Amniotic stem cell (primary cell): ENCODE measurements at places on chromosomes 5 and 9.

- DNase-seq, result peak; percentile 23
Observed at GRCh38 chr9:121842612-121842978, 191.2 kb downstream of the DAB2IP start.

- no peak for DNase-seq
Observed at GRCh38 chr5:132839426-132840301, 9.2 kb upstream of the SHROOM1 start.

- no peak for DNase-seq
Observed at GRCh38 chr5:179762079-179762780, 29.6 kb downstream of the MAML1 start.

DNA sequence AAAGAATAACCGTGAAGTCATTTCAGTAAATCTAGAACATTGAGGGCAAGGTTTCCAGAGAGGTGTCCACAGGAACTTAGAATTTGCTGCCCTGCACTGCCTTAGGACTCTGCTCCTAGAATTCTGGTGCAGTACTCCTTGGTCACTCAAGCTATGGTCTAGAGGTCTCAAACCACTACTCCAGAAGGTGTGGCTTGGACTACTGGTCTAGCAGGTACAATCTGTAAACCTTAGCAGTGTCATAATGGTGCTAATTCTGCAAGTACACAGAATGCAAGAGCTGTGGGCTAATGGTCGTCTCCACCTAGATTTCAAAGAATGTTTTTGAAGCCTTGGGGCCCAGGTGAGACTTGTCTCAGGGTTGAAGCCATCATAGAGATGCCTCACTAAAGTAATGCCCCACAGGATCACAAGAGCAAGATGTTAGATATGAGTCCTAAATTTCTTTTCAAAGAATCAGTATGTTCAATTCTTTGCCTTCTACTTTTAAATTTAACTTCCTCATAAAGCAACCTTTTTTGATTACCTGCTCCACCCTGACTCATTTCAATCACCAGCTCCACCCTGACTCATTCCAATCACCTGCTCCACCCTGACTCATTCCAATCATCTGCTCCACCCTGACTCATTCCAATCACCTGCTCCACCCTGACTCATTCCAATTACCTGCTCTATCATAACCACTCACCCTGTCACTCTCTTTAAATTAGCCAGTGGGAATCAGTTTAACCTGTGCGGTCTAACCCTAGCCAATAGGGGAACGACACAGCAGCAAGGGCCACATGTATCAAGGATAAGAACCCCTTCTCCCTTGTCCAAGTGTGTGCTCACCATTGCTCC is 1111.8 kb upstream of the ACO1 start:
- DNase-seq, result no peak

GRCh38 chr9:107711542-107711941 is 222.0 kb upstream of the KLF4 start:
- DNase-seq, result peak; percentile 54

GRCh38 chr5:1249366-1250280 is 24.4 kb downstream of the SLC6A18 start:
- no peak for DNase-seq

- DNase-seq, result no peak
Observed at GRCh38 chr5:40601198-40601868, 78.4 kb upstream of the PTGER4 start.

DNA sequence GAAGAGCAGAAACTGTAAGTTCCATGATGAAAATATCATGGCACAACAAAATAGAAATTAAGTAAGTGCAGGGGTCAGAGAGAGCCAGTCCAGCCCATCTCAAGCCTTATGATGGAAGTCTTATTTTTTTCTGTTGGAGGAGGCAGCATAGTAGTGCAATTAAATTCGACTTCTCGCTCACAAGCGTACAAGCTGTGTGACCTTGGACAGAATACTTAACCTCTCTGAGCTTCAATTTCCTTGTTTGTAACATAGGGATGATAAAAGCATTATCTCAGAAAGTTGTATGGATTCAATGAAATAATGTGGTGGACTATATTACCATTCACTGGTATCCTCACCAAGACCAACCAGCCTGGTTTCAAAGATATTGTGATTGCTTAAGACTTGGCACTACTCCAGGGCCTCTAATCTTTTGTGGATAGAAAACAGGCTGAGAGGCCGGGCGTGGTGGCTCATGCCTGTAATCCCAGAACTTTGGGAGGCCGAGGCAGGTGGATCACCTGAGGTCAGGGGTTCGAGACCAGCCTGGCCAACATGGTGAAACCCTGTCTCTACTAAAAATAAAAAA is 26.8 kb upstream of the MVB12B start:
- no peak for DNase-seq

DNA sequence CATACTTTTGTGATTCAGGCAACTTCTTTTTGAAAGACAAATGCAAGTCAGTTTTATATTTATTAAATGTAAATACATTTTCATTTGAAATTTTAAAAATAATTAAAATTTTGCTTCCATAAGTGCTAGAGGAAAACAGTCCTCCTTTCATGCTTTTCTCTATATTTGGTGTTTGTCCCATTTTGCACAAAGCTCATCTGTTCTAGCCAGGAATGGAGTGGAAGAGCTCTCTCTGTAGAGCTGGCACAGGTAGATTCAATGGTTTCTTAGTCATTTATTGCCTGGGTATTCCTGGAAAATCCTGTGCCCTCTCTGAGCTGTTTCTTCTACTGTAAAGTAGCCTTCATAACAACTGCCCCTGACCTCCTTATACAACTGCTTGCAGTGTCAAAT is 267.6 kb upstream of the HAPLN1 start:
- no peak for DNase-seq

- no peak for DNase-seq
Observed at GRCh38 chr5:104998572-104998971, 1436.0 kb upstream of the NUDT12 start.

- no peak for DNase-seq
Observed at GRCh38 chr5:10860645-10861422, 99.8 kb upstream of the DAP start.

DNA sequence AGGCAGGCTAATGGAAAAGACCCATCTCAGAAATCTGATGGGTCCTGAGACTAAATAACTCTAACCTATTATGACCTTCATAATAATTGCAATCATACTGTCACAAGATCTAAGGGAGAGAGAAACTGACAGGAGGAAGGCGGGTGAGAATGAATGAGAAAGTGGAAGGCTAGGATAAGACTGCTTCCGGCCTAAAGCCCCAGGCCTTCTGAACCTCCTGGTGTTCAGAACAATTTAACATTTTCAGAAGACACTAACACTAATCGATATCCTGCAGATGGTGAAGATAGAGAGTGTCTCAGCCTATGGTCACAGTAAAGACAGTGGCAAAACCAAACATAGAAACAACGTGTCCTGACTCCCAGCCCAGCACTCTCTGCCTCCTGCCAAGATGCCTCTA is 1.2 kb downstream of the RPS14 start:
- no peak for DNase-seq

DNA sequence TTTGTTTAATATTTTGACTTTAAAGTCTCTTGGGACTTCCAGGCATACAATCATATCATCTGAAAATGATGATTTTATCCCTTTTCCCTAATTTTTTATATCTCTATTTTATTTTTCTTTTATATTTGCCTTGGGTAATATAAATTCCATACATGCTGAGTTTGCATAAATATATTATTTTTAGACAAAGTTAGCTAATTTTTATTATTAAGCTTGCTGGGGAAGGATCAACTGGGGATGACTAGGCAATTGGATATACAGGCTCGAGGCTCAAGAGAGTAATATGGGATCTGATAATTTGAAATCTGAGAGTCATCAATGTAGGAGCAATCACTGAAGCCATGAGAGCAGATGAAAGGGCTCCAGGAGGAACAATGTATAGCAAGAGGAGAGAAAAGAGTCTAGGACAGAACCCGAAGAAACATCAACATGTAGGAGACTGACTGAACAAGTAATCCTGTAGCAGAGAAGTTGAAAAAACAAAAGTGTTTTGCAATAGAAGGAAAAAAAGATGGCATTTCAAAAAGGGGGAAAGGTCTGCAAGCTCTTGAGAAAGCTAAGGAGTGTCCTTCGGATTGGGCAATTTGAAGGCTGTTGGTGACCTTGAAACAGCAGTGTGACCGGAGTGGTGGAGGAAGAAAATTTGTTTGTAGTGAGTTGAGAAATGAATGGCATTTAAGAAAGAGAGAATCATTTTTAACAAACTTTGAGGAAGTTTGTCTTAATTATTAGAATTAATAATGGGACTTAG is 17.0 kb upstream of the RHOBTB3 start:
- DNase-seq, result no peak

- DNase-seq, result no peak
Observed at GRCh38 chr9:112599732-112600131, 113.1 kb downstream of the KIAA1958 start.

DNA sequence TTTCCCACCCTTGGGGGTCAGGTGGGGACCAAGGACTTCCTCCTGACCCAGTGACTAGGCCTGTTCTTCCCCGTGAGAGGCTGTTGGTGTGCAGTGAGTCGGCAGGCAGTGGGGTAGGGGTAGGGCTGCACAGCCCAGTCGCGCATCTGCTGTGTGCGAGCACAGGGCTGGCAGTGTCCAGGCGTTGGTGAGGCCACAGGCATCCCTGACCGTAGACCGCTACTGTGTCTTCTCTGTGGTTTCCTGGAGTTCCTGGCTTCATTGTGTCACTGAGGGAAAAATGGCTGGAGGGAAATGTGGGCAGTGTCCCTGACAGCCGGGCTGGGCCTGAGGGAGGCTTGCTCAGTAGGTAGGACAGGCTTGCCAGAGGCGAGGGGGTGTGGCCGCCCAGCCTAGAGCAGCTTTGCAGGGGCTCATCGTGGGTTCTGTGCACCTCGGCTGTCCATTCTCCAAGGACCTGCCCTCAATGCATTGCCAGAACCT is 95.4 kb downstream of the CACNA1B start:
- DNase-seq, result no peak

GRCh38 chr5:80623999-80624398 is 30.5 kb upstream of the MSH3 start:
- no peak for DNase-seq

DNA sequence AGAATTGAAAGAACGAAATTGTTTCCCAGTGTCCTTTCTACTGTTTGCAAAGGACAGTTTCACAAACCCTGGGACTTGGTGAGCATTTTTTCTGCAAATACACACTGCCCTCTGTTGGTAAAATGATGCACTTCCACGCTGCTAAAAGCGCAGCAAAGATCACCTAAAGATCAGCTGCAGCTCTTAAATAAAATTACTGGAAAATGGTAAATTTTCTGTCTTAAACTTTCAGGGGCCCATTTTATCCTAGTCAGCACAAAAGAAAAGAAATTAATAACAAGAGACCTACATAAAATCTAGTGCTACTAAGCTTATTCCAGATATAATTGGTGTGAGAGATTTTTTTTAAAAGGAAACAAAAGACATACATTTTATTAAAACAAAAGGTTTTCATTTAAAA is 566.0 kb downstream of the CAAP1 start:
- peak; percentile 38 for DNase-seq

DNA sequence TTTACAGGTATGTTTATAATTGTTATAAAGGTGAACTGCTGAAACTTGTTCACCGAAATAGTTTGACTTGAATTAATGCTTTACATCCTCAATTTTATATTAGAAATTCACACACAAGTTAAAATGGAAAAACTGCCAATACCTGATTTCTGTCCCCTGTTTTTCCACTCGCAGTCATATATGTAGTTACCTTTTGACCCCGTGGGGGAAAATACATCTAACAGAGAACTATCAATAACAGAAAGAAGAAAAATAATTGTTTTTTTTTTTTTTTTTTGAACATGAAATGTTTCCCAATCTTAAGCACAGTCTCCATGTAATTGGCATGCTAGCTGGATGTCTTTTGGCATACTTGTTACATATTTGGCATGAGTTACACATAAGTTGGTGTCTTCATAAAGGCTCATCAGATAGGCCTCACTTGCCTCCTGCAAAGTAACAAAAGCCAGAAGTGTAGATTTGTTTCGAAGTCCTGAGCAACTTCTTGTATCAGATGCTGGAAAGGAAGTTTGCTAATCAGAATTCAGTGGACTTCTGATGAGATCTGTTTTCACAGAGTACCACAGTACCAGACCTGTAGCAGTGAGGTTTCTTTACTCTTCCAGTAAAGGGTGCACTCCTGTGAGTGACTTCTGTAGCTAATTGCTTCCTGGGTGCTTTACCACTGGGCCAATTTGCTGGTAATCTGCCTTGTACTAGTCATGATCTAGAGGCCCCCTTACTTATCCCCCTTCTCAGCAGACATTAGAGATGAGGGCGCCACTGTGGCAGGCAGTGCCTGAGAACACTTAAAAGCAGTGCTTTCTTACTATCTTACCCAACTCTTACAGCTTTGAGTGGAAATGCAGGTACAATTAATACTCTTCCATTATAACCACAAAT is 36.2 kb upstream of the CXXC5 start:
- DNase-seq, result no peak

DNA sequence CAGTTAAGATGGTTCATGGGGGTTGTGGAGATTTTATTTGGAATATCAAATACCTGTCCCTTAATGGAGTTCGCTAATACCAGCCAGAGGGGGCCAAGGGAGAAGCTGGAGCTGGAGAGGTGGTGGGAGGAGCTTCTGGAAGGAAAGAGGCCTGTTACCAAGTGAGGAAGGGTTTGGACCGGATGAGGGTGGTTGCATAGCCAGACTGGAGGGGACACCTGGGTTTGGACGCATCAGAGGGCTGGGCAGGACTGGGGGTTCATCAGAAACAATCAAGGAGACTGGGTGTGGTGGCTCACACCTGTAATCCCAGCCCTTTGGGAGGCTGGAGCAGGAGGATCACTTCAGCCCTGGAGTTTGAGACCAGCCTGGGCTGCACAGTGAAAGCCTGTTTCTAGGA is 111.8 kb upstream of the IER5L start:
- no peak for DNase-seq

DNA sequence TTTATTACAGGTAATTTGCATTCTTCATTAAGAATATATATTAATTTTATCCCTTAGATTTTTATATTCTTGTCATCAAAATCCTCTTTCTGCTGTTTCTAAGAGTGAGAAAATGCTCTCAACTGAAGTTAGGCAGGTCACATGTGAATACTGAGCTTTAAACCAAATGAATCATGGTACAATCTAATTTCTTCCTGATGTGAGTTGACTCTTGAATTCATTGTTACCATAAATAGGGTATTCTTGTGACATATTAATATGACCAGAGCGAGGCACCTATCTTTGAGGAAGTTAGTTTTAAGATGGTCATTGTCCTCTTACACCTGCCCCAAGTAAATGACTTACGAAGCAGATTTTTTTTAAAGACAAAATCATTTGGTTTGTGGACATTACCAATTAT is 17.4 kb downstream of the C9orf85 start:
- DNase-seq, result no peak

DNA sequence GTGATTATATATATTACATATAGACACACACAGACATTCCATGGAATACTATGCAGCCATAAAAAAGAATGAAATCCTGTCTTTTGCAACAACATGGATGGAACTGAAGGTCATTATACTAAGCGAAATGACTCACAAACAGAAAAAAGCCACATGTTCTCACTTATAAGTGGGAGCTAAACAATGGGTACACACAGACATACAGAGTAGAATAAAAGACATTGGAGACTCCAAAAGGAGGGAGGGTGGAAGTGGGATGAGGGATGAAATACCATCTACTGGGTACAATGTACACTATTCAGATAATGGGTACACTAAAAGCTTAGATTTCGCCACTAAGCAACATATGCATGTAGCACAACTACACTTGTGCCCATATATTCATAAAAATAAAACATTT is 170.0 kb upstream of the RGMB start:
- DNase-seq, result no peak
